Thoracic aorta (tissue), 2 donors: ENCODE measurements at places on chromosomes 2 and 18.

DNA sequence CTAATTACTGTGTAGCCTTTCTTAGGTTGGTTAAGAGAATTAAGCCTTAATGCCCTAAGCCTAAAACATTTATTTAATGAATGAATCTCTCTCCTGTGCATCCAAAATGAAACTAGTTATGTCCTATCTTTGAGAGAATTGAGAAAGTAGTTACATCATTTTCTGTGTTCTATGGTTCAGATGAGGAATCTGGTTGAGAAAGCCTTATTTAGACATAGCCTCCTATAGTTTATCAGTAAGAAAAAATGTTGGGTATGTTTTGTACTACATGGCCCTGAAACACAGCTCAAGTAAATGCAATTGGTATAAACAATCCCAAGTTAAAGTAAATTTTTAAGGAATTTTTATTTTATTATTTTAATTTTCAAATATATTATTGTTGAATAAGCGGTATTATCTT is 25.9 kb upstream of the RAMP1 start:
- no peak for DNase-seq

GRCh38 chr2:127048969-127049897 is 57.7 kb downstream of the BIN1 start:
- DNase-seq = no peak

GRCh38 chr2:1743396-1744150 is 742 bp downstream of the PXDN start:
- DNase-seq = no peak

DNA sequence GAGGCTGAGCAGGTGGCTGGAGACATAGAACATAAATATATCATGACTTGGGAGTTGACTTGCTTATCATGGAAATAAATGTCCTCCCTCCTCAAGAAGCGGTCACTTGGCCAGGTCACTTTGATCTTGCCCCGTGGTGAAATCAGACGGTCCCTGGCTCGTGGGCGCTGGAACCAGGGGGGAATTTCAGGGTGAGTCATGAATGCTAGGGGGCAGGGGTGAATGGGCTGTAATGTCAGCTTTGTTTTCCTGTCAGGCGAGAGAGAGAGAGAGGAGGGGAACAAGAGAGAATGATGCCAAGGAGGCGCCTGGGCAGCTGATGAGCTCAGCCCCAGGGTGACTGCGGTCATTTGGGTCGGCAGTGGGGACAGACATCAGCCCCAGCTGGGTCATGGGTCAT is 47.7 kb downstream of the RRM2 start:
- no peak for DNase-seq

GRCh38 chr2:210546424-210547208 is 9.8 kb upstream of the CPS1 start:
- DNase-seq = peak; percentile 2

- no peak for DNase-seq
Observed at GRCh38 chr18:1604751-1605150, 700.1 kb downstream of the ADCYAP1 start.
